NCI-H1417 (cell line): ENCODE measurements at places on chromosomes 5 and 9.
A peak's percentile ranks its signal among the peaks of the same experiment; 100 is the strongest.

DNA sequence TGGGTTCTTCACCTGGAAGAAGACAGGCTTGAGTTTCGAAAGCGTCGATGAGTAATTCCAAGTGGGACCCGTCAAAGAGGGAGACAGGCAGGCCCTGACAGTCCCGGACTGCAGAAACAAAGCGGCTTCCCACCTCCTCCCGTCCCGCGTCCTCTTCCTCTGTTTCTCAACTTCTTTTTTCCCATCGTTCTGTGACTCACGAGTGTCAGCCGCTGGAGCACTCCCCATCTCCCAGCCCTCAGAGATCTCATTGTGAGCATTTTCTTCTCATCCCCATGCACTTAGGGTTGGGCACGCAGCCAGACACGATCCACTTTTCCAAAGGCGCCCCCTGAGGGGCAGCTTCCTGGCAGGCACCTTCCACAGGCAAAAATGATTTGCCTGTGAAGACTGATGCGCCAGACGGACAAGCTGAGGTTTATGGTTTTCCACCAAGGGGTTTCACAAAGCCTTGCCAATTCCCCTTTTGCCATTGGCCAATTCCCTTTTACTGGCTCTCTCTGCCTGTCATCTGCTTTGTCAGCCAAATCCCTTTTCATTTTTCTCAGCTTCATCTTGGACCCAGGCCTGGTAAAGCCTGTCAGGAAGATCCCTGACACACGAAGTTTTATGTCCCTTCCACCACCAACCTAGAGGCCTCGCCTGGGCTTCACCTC lies 86.5 kb upstream of the ANKRD55 start:
- DNase-seq, result peak; percentile 80

GRCh38 chr5:168530621-168531150 lies 1.6 kb downstream of the FBLL1 start:
- no peak for DNase-seq

DNA sequence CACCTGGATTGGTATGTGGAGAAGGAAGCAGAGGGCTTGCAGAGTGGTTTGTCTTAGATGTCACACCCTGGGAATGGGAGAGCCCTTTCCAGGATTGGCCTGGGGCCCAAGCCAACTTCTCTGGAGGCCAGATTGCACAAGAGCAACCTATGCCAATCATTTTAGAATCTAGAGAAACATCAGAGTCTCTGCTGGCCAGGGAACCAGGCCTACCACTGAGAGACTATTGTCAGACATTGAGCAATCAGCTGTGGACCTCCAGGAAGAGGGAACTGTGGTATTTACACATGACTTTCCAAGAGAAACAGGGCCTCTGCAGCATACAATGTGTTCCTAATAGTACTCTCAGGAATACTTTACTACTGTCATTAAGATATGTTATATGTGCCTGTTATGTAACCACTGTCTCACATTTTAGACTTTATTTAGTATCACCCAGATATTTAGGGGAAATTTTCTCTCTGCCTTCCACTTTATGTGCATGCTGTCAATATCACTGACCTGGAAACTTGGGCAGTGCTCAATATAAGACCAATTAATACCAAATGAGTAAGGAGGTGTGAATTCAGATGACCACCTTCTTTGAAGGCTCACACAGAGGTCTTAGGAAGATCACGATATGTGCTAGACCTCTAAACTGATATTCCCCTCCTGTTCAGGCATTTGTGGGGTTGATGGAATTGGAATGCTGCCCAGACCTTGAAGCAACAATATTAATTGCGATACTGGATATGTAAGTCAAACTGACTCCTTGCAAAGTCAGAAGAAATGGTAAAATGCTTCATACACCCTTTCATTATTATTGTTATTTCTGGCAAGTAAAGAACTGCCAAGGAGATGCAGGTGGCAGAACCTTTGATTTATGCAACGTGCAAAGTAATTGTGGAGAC lies 20.5 kb upstream of the CCL28 start:
- DNase-seq, result no peak

- DNase-seq, result no peak
Observed at GRCh38 chr9:91011891-91012290, 210.3 kb downstream of the SYK start.
